ENCODE measurements at places on chromosomes 11 and 22.

DNA sequence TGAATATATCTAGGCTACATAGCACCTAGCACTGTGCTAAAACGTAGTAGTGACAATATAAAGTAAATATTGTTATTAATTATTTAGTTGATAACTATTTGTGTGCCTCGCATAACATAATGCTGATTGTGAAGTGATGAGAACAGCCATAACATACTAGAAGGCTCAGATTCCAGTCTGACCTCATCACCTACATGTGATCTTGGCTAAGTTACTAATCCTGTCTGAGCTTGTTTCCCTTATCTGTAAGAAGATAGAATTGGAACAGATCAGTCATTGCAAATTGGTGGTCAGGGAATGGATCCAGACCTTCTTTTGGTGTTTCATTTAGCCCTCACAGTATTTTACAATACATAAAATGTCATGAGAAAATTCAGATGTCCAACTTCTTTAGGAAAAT, 103.4 kb upstream of the SEZ6L start:
- DNase-seq: no peak

DNA sequence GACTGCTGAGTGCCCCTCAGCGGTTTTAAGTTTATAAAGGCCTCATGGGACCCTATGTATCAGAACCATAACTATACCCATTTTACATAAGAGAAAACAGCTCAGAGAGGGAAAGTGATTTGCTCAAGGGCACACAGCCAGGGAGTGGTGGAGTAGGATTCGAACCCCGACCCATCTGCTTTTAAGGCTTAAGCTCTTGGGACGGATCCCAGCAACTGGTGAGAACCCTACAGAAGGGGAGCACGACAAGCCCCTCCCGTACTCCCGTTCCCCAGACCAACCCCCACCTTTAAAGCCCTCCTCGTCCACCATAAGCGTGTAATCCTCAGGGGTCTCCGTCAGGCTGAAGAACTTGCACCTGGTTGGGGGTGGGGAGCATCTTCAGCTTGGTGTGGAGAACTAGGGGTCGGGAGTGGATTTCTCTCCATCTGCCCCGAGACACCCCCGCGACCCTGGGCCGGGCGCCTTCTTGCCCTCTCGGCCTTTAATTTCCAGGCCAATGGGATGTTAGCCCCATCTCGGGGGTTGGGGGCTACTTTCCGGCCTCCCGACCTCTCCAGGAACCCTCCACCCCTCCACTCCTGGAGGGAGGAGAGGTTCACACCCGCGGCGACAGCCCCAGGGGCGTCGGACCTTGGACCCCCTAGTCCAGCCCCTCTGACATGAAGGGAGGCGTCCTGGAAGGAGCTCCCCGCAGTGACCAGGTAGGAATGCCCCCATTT, 725 bp downstream of the CASTOR1 start:
- no peak for DNase-seq

- no peak for DNase-seq
Measured at GRCh38 chr11:6321356-6321755, 1.1 kb upstream of the CAVIN3 start.

DNA sequence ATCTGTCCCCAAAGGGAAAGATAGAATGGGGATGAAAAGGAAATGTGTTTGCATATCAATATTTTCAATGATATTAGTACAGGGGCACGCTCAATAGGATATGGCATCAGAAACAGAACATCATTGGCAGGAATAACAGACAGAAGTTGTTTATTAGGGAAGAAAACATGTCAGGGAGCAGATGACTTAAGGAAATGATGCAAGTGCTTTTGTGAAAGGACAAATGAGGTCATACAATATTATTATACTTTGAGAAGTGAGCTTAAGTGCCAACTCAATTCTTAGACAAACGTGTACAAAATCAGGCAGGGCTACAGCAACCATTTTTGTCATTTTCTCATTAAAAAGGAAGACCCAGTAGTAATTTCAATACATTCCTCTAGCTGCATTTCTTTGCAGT, 388.4 kb downstream of the SOX6 start:
- DNase-seq: no peak

DNA sequence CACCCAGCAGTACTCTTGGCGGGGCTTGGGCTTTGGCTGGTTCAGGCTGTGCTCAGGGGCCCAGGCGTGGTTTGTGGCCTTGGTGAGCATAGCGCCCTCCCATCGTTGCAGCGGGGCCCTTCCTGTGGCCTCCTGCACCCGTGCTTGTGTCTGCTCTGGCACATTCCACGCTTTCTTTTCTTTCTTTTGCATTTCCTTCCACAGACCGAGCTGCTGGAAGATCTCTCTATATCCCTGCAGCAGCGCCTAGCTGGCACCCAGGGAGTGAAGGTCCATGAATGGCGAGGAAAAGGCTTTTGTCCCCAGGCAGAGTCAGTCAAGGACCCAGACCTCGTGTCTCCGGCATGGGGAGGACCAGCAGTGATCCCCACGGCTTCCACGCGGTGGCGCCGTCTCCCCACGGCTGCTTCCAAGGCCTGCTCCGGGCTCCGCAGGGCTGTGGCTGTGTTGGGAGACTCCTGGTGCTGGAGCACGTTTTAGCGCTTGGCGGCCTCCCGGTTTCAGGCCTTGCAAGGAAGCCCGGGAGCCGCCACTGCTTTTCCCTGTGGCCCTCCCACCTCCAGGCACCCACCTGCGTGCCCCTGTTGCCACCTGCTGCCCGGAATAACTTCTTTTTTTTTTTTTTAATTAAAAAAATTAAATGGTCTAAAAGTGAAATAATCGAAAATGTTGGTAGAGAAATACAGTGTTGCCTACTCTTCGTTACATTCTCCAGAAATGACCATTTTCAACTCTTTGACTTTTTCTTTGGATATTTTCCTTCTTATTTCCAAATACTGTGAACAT, 28.5 kb downstream of the GLB1L2 start:
- peak; percentile 25 for DNase-seq

DNA sequence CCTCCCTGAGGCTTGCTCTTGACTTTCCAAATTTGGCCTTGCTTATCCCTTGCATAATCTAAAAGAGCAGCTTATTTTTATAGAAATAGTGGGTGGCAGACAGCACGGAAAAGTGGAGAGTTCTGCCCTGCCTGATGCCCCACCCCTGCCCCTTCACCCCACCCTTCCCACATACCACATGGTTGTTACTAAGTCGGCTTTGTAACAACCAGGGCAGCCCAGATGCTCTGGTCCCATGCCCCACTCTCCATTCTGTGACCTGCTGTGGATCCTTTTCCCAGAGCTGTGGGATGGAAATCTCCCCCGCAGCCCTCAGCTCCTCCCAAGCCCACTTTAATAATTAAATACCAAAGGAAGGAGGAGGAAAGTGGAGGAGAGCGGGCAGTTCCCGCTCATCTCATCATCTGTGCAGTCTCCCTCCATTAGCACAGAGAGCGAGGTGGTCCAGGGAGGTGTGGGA, 10.9 kb downstream of the MRGPRF start:
- no peak for DNase-seq

DNA sequence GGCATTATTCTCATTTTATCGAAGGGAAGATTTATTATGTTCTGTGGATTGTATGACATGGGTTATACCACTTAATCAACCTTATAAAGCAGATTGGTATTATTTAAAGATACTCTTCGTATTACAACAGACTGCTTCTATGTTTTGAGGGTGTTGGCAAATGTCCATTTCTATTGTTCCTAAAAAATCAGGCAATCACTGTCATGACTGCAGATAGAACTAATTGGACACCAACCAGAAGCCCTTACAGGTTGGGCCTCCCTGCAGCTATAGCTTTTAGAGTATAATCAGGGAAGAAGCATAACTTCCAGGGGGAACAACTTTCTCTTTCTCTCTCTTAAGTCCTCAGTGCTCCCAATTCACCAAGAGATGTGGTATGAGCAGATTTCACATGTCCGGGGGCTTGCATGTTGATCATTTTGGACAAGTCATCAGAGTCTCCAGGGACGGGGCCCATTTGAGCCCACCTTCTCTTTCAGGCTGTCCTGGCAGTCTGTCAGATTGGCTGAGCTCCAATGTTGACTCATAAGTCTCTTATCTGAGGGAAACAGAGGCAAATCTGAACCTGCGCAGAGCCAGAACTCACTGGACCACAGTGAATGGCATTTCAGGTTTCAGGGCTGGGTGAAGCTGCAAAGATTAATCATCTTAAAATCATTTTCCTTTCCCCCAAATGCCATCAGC, 264.0 kb upstream of the CCDC90B start:
- DNase-seq: no peak

DNA sequence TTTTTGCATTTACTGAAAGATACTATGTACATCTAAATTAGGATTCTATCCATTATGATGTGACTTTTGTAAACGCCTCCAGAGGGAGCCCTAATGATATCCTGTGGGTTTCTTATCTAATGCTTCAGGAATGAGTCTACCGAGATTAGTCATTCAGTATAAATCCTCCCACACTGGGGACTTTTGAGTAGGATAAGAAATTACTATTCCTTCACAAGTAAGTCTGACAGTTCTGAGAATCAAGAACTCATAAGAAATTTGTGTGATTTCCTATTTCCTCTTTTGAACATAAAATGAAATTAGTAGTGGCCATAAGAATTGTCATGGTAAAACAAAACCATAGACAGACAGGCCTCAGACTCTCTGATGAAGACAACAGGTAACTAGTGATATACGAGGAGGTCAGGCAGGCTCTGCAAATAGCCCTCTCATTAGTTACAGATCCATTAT, 10.0 kb upstream of the OR5M1 start:
- DNase-seq: no peak

GRCh38 chr11:119858288-119858687, 129.3 kb upstream of the NECTIN1 start:
- DNase-seq: no peak

DNA sequence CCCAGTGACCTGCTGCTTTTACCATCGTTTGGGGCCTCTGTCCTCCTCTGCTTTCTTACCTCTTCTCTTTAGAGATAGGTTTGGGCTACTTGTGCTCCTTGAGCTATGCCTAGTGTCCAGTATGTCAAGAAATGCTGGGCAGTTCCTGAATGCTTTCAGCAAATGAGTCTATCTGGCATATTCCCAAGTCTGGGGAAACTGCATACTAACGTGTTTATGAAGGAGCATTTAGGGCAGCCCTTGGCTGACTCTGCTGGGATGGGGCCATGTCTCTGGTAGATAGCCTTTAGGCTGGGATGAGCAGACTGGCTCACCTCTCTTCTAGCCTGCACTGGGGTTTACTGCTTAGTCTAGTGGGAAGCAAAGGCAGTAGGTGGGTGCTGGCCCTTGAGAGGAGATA, 43.7 kb upstream of the SUSD2 start:
- DNase-seq: no peak

DNA sequence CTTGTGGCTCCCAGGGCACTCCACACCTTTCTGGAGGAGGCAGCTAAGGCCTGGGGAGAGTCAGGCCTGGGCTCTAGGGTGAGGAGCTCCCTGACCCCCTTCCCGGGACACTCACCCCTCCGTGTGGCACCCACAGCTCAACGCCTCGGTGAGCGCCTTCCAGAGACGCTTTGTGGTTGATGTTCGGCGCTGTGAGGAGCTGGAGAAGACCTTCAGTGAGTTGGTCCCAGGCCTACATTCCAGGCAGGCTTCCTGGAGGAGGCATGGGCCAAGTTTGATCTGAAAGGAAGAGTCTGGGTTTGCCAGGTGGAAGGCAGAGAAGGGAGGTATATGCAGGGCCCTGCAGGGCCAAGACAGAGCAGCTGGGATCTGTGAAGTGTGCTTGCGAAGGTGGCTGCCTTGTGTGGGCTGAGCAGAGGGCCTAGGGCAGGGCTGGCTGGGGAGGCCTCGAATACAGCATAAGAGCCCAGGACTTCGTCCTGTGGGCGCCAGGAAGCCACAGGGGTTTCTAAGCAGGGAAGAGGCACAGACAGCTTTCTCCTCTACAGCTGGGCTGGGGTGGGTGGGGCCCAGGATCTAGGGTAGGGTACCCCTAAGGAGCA, 2.9 kb downstream of the TCIRG1 start:
- no peak for DNase-seq

- no peak for DNase-seq
Measured at GRCh38 chr22:44994399-44995104, 15.3 kb downstream of the PHF21B start.

DNA sequence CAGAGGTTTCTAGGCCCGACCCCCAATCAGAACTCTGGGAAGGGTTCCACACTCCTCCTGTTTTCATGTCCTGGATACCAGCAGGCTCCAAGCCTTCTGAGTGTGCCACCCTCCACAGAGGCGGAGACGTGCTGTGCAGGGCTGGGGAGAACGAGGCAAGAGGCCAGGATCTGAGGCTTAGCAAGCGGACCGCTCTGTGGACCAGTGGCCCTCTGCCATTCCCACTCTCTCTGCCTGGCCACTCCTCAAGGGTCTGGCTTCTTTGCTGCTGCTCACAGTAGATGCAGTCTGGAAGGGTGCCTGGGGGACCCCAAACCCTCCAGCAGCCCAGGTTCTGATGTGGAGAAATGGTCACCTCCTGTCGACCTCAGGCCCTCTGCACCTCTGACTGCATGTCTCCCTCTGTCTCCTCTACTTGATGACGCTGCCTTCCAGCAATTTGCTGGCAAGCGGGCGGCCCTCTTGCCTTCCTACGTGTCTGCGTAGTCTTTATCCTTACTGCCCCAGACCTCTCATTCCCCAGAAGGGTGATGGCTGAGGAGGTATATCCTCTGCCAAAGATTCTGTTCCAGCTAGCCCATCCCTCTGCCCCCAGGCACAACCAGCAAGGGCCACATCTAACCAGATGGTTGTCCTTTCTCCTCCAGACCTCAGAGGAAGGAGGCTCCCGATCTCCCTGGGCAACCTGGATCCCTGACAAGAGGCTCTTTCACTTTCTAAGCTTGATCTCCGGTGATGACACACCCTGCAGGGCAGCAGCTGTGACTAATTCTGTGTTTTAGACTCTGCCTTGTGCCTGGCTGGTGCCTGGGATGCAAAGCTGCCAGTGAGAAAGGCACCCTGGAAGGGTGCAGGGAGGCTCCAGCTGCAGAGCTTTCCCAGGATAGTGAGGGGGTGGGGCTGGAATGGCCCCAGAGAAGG, 87.3 kb downstream of the NAT10 start:
- peak; percentile 70 for DNase-seq

DNA sequence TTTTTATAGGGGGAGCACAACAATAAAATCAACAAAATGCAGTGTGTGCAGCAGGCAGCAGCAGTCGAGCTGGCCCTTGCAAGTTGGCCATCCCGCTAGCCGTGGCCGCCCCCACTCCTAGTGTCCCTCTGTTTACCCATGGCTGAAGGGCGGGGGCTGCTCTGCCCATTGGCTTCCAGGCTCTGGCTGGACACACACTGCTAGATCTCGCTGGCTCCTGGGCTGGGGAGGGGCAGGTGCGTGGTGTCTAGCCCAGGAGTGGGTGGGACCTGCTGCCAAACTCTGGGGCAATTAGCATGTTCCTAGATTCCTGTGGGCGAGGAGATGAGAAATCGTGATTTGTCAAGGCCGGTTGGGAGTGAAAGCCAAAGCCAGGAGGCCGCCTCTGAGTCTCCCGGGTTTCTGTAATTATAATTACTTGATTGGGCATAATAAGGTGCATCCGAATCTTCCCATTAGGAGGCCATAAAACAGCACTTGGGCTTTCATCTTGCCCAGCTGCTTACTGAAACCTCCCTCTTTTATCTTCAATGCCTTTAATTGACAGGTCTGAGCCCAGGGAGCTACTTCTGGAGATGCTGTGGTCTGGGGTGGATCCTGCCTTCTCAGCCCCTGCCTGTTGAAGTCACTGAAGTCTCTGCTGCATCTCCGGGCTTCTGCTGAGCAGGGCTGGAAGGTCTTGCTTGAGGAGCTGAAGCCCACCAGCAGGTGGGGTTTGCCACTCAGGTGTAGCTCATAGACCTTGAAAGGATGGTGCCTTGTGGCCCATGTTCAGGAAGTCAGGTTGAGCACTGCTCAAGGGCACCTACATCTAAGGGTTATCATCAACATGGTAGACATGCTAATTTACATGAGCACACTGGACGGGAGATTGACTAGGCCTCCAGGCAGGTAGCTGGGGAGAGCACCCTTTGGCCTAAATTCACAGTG, 44.5 kb upstream of the DKK3 start:
- no peak for DNase-seq

Measured in DMS 273 treated with DMSO at 0.1 percent for 48 hours (cell line).